Nucleus accumbens (tissue), 56 donors: ENCODE measurements at places on chromosomes 13 and 19.
A peak's percentile ranks its signal among the peaks of the same experiment; 100 is the strongest.

DNA sequence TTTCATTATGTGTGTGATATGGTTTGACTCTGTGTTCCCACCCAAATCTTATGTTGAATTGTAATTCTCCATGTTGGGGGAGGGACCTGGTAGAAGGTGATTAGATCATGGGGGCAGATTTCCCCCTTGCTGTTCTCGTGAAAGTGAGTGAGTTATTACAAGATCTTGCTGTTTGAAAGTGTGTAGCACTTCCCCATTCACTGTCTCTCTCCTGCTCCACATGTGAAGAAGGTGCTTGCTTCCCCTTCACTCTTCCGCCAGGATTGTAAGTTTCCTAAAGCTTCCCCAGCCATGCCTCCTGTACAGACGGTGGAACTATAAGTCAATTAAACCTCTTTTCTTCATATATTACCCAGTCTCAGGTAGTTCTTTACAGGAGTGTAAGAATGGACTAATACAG, 54.3 kb upstream of the SERTM1 start:
- no peak for DNase-seq

DNA sequence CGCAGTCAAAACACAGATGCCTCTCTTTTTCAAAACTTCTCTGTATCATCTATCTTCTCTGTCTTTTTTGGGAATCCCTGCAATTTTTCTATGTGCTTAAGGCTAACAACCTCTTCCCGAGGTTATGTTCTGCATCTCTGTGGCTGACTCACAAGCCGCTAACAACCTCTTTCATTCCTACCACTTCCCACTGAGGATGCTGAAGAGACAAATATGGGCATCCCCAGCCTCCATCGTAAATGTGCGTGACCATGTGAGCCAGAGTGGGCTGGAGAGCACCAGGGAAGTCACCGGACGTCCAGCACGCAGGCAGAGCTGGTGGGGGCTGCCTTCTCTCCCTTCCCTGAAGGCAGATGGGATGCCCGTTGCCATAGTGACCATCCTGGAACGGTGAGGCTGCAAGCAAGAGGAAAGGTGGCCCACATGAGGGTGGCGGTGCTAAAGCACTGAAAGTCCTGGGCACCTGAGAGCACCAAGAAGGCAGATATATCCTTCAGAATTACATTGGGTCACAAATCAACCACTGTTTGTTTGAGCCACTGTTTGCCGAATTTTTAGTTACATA, 122.8 kb downstream of the SHISA2 start:
- no peak for DNase-seq

GRCh38 chr13:77329911-77330584, 3.2 kb upstream of the MYCBP2 start:
- DNase-seq: no peak

DNA sequence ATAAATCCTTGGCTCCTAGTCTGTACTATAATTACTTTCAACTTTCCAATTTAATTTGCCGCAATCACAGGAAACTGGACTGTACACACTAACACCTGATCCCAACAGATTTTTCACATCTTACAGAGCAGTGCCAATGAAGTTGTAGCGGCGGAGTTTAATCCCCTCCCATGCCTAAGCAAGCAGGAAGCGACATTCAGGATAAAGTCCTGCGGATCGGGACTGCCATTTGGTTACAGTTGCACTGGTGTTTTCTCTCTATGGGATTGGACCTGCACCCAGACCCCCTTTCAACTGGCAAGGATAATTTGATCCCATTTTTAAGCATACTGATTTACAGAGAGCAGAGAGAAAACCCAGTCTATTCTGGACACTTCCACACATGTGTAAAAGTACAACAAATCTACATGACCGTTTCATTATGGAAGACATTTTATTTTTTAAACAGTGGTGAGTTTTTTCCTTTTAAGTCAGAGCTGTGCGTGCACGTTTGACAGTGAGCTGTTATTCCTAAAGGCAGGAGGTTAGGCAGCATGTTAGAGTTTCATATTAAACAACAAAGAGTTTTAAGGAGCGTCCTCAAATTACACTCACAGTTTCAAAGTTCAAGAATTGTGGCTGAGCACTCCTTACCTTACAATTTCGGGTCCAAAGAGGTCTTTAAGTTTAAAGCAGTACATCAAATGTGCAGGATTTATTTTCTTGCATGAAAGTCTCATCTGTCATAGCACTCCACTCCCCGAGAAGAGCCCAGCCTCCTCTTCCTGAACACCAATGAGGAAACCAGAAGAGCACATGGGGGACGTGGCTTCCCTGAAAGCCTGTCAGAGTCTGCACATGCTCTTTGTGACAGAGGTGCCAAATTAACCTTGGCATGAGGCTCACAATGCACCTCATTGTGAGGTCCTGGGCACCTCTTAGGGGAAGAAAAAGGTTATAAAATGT, 141.6 kb upstream of the RFC3 start:
- DNase-seq: peak; percentile 27

- DNase-seq: no peak
Measured at GRCh38 chr19:29815231-29815630, 3.4 kb downstream of the CCNE1 start.

GRCh38 chr13:73073050-73073449, 14.2 kb downstream of the KLF5 start:
- DNase-seq: no peak

- no peak for DNase-seq
Measured at GRCh38 chr19:44765033-44765948, 12.4 kb upstream of the CBLC start.

DNA sequence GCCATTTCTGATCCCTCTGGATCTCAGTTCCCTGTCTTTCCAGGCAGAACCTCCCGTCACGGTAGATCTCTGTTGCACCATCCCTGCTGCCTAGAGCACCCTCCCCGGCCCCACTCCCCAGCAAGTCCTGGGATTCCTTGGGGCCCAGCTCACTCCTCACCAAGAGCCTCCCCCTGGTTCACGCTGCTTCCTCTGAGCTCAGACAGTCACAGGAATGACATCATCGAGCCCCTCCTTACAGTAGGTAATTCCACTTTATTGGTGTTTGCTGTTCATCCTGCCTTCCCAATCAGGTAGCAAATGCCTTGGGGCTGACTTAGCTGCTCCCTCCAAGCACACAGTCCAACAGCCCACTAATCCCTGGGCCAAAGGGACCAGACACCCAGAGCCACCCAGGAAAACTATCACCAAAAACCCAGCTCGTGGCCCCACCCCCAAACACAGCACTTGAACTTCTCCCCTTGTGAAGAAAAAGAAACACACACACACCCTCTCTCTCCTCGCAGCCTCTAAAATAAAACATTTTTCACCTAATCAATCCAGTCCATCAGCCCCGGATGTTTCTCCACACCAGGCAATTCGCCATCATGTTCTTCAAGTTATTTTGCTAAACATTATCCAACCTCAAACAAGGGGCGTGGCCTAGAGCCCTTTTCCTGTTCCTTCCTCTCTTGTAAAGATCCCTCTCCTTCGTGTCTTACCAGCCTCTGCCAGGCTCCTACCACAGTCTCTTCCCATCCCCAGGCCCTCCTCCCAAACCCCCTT, 2.5 kb downstream of the NAPA start:
- no peak for DNase-seq

- DNase-seq: peak; percentile 37
Measured at GRCh38 chr19:48390188-48391099, 907 bp downstream of the KDELR1 start.

GRCh38 chr13:59038824-59039223, 1124.9 kb downstream of the DIAPH3 start:
- no peak for DNase-seq

DNA sequence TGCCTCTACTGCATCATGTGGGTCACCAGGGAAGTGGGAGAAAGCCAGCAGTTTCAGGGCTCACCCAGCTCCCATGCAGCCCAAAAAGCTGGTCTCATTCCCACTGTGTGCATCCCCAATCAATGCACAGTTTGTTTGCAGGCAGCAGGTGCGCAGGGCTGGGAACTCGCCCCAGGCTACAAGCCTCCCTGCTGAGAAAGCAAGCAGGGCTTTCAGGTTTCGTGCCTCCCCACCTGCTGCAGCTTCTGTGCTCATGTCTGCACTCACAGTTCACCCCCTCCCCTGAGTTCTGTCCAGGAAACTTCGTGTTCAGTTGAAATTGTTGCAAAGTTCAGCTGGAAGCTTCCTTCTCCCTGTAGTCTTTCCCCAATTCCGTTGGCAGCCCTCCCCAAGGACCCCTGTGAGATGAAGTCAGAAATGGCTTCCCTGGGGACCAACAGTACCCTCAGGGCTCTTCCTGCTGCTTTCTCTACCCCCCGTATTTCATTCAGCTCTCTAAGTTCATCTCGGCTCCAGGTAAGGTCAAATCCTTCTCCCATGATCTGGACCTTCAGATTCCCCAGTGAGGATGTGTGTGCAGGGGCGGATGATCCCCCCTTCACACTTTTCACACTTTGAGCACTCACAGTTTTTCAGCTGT, 10.3 kb upstream of the KLK3 start:
- DNase-seq: no peak

DNA sequence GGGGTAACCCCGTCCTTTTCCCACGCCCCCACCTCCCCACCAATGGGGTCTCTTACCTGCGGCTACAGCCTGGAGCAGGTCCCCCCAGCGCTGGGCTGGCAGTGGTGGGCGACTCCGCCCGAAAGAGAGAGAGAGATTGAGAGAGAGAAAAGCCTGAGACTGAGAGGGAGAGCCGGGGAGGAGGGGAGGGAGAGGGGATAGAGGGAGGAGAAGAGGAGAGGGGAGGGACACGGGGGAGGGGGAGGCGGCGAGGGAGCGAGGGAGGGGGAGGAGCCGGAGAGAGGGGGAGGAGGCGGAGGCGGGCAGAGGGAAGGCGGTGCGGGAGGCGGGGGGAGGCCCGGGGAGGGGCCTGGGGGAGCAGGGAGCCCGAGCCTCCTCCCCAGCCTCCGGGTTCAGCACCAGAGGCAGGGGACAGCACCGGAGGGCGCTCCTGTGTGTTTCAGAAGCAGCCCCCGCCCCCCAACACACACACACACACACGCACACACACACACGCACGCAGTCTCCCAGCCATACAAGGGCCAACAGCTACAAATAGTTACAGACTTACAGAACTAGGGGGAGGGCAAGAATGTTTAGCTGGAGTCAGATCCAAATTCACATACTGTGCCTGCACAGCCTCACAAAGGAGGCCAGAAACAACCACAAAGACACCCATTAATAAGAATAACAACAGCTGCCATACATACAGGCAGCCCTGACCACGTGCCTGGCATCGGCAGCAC, at the start of gene SLC8A2:
Gene SLC8A2, minus strand, starts transcription at position 161 of the 725 bp plus-strand sequence. CDS start 5,490 bp downstream, outside the sequence.
- DNase-seq: peak; percentile 5

GRCh38 chr19:33612928-33613619, 8.7 kb upstream of the CHST8 start:
- DNase-seq: no peak

GRCh38 chr19:46617601-46618000, 7.3 kb downstream of the PTGIR start:
- DNase-seq: no peak

DNA sequence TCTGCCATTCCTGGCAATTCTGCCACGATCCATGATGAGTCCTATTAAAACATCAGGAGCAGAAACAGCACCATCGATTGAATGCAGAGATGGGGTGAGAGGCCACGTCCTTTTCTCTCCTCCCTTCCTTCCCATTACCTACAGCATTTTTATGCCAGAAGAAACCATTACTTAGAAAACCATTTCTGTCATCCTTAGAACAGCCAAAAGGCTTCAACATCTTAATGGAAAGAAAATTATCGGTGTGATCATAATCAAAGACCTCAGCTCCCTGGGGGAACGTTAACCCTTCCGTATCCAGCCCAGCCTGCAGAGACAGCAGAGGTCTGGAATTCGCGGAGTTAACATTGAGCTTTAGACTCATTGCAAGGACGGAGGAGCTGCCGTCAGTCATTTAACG, 56.0 kb upstream of the SIAH3 start:
- DNase-seq: no peak

- DNase-seq: no peak
Measured at GRCh38 chr13:24627090-24627714, 53.0 kb upstream of the ATP12A start.

DNA sequence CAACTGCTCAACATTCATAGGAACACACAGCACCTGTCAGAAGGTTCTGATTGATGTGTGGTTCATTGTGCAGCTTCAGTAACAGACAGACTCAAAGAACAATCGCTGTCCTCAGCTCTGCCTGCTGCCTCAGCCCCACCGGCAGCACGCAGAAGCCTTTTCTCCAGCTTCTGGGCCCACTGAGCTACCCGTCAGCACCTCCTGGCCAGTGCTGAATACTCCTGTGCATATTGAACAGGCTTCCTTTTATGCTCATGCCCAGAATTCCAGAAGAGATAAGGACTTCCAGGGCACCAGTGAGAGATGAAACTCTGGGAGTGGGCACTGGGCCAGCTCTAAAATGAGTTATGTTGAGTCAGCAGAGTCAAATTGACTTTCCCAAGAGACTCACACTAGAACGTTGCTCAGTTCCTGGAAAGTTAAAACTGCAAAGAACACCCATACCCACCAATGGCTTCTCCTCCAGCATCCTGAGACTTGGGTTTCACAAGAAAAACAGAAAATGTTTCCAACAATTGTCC, 119.3 kb downstream of the COL4A1 start:
- no peak for DNase-seq

GRCh38 chr13:66378894-66379293, 851.2 kb downstream of the PCDH9 start:
- DNase-seq: no peak

DNA sequence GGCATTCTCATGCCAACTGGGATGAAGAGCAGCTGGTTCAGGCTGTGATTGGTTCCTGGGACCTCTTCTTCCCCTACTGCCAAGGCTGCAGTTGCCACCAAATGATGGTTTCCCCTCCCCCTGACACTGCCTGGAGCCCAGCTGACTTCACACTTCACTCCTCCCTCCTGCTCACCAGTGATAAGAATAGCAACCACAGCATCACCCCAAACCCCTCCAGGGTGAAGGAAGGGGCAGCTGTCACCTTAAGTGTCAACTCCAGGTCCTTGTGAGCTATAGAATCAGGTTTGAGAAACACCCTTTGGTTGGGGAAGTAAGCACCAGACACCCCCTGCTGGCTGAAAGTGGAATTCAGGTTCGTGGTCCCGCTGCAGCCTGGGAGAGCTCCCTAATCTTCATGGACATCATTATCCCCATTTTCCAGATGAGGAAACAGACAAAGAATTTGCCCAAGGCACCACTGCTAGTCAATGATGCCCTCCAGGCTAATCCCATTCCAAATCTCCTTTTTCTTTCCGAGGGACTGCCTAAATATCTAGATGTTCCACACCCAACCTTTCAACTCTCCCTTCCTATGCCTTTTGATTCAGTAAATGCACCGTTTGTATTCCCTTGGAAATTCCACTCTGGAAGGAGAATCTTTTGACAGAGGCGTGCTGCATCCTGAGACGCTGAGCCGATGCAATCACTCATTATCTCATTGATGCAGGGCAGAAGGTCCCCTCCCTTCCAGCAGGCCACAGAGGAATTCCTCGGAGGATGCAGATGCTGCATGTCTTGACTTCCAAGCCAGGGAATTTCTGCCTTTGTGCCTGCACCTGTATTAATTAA, 50.6 kb upstream of the UQCRFS1 start:
- DNase-seq: no peak

- no peak for DNase-seq
Measured at GRCh38 chr13:113853518-113854237, 10.2 kb downstream of the GAS6 start.
